ENCODE measurements at places on chromosomes 7 and 10. TPM values are rescaled to one million over a fixed set of nuclear protein-coding genes. Genes with fewer than 3 reads are reported as not detected.

The SEMA4G gene
- 1.2 TPM for total RNA-seq

The ZNF727 gene
- total RNA-seq: 0.51 TPM

The KCNH2 gene
- total RNA-seq: 3.6 TPM

The TLX1 gene
- not detected for total RNA-seq

The TRIM73 gene
- total RNA-seq: 17.1 TPM

The STAG3 gene
- 9.0 TPM for total RNA-seq

Measured in naive thymus-derived CD4-positive, alpha-beta T cell (primary cell).